SJSA1 (cell line): ENCODE measurements at places on chromosomes 5 and 9.

DNA sequence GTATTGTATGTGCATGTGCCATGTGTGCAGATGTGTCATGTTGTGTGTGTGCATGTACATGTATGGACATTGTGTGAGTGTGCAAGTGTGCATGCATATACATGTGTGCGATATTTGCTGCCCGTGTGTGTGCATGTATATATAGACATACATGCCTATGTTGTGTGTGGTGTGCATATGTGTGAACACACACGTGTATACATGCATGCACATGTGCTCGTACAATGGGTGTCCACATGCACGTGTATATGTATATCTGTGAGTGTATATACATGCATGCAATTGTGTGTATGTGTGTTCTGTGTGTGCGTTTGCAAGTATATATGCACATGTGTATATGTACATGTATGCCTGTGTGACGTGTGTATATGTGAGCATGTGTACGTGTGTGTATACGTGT lies 3.0 kb upstream of the SLC6A18 start:
- DNase-seq: no peak
- peaks cover 76% of the 10 kb centered on the region for H3K27me3 ChIP-seq
- no peak overlapping the region for H3K27ac ChIP-seq
- no peak overlapping the region for H3K4me3 ChIP-seq
- H3K36me3 ChIP-seq: no peaks in the 10 kb centered on the region
- 0 out of 2 replicates have a peak, but pooled peaks cover 4% of the 10 kb centered on the region for H3K4me1 ChIP-seq

DNA sequence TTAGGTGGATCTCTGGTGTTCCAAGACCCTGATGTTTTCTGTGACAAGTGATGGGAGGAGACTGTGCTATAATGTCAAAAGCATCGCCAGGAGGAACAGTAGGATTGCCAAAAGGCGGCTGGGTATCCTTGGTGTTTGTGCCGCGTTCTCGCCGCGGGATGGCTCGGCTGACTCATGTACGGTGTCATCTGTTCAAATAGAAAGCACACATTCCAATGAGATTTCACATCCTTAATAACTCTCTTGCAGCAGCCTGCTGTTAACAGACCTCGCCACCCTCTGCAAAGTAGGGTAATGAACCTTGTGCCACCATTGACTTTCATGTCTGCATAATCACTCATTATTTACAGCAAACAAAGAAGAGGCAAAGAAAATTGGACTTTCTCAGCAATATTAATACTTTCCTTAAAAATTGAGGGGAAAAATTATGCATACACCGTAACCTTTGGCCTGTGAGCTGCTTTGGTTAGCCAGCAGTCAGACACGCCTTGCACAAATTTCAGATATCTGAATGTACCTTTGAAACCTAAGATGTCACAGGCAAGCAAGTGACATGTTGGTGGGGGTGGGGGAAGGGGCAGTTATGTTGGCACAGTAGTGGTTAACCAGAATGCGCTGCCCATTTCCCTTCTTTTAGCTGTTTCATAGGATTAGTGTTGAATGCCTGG lies 289.4 kb downstream of the EFNA5 start:
- peak overlapping the region; percentile 51 for H3K27ac ChIP-seq
- no peaks in the 10 kb centered on the region for H3K27me3 ChIP-seq
- no peak overlapping the region for H3K4me3 ChIP-seq
- no peaks in the 10 kb centered on the region for H3K36me3 ChIP-seq
- H3K4me1 ChIP-seq: peaks cover 54% of the 10 kb centered on the region

DNA sequence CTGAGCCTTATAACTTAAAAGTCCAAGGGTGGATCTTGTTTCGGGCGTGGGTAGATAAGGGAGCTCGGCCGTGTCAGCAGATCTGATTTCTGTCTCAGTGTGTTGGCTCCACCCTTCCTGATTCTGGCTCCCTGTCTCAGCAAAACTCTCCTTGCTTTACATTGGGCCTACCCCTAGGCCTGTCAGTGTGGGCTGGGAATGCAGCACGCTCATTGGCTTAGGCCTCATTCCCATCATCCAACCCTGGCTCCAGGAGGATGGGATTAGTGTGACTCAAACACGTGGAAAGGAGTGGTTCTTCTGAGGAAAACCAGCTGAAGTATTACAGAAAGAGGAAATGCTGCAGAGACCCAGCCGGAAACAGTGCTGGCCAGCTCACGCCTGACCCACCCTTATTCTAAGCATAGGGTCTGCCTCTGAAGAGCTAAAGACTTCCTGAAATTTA lies 59.9 kb downstream of the ZFAND5 start:
- no peaks in the 10 kb centered on the region for H3K4me1 ChIP-seq
- DNase-seq: no peak
- no peaks in the 10 kb centered on the region for H3K36me3 ChIP-seq
- no peak overlapping the region for H3K4me3 ChIP-seq

DNA sequence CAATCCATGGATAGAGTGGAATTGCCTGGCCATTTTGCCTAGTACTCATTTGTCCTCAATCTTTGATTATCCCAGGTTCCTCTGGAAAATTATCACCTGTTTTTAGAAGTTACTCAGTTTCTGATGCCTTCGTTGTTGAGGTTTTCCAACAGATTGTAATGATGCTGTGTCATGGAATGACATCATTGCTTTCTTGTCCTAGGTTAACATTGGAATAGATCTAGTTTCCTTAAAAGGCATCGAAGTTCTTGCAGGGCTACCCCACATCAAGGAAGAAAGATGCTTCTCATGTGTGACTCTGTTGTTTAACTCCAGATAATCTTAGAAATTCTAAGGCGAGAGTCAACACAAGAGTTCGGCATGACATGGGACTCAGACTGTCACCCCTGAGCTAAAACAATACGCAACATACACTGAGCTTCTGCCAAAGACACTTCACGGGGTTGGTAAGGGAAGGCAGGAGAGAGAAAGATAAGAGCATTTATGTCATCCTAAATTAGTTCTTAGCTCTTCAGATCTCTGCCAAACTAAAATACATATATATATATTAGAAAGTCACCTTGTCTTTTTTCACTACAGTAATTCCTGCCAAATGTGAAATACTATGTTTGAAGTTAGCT lies 293.2 kb upstream of the WWC1 start:
- peak overlapping the region; percentile 22 for H3K27ac ChIP-seq

GRCh38 chr9:69044240-69045219 lies 9.0 kb downstream of the FXN start:
- DNase-seq: no peak
- no peaks in the 10 kb centered on the region for H3K4me1 ChIP-seq
- no peak overlapping the region for H3K4me3 ChIP-seq
- H3K36me3 ChIP-seq: peaks cover 5% of the 10 kb centered on the region; the same call in 1 of the 2 replicates
- no peaks in the 10 kb centered on the region for H3K27me3 ChIP-seq
- H3K27ac ChIP-seq: no peak overlapping the region

GRCh38 chr5:131413605-131414559 lies 150.0 kb downstream of the CDC42SE2 start:
- H3K4me1 ChIP-seq: no peaks in the 10 kb centered on the region
- H3K27ac ChIP-seq: no peak overlapping the region
- no peak for DNase-seq
- no peaks in the 10 kb centered on the region for H3K27me3 ChIP-seq
- H3K4me3 ChIP-seq: no peak overlapping the region

GRCh38 chr9:119677811-119678505 lies 308.7 kb upstream of the BRINP1 start:
- H3K4me1 ChIP-seq: no peaks in the 10 kb centered on the region
- H3K27ac ChIP-seq: no peak overlapping the region
- no peak for DNase-seq
- no peak overlapping the region for H3K4me3 ChIP-seq

- no peaks in the 10 kb centered on the region for H3K36me3 ChIP-seq
- no peak for DNase-seq
- H3K27ac ChIP-seq: no peak overlapping the region
- no peaks in the 10 kb centered on the region for H3K4me1 ChIP-seq
- H3K4me3 ChIP-seq: no peak overlapping the region
Measured at GRCh38 chr5:93219641-93220145, 361.3 kb downstream of the NR2F1-AS1 start.

- DNase-seq: no peak
- no peaks in the 10 kb centered on the region for H3K27me3 ChIP-seq
- no peaks in the 10 kb centered on the region for H3K4me1 ChIP-seq
- H3K27ac ChIP-seq: no peak overlapping the region
Measured at GRCh38 chr9:131942146-131942720, 137.4 kb downstream of the MED27 start.

DNA sequence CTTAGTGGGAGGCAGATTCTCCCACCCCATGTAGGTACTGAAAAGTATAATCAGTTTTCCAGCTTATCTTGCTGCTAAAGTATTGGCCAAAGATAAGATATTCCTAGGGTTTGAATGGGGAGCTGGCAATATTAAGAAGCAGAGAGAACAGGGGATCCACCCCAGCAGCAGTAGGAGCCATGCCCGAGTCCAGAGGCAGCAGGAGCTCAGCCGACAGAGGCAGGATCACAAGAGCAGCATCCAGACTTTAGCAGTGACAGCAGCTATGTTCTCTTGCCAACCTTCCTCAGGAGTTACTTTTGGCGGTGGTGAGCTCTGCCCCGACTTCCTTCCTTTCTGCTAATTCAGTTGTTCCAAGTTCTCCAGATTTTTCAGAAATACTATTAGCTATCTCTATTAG lies 224.5 kb downstream of the GADD45G start:
- no peak overlapping the region for H3K27ac ChIP-seq
- H3K4me1 ChIP-seq: no peaks in the 10 kb centered on the region
- H3K4me3 ChIP-seq: no peak overlapping the region

GRCh38 chr5:159175547-159175946 lies 33.8 kb downstream of the RNF145 start:
- H3K36me3 ChIP-seq: peaks cover 71% of the 10 kb centered on the region
- H3K4me1 ChIP-seq: peaks cover 33% of the 10 kb centered on the region
- no peak for DNase-seq

- H3K4me3 ChIP-seq: peak overlapping the region; percentile 94
- H3K27ac ChIP-seq: peak overlapping the region; percentile 48; the same call in 1 of the 2 replicates
- peaks cover 12% of the 10 kb centered on the region for H3K36me3 ChIP-seq
- peak; percentile 46 for DNase-seq
Measured at GRCh38 chr5:68216245-68217046, 890 bp downstream of the PIK3R1 start.

DNA sequence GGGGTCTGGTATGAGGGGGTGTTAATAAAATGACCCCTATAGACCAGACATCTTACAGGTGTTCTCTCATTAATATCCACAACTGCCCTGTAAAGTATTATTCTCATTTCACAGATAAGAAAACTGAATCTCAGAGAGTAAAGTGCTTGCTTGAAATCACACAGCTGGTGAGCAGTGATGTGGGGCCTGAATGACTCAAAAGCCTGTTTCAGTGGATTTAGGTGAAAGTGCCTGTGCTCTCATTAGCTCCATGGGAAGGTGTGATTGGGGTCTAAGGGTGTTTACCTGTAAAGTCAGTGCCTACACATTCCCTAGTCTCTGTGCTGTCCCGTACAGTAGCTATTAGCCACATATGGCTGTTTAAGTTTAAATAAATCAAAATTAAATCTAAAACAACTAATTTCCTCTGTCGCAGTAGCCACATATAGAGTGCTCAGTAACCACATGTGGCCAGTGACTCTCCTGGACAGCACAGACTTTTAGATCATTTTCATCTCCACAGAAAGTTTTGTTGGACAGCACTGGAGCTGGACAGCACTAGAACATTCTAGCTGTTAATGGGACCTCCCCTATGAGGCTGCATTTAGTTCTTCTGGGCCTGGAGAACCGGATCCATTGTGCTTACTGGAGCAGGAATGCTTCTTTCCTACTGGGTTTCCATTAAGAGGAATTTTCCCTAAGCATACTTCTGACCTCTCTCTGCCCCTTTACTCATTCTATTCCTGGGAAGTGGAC lies 52.5 kb upstream of the SEMA6A start:
- no peak overlapping the region for H3K4me3 ChIP-seq
- no peak overlapping the region for H3K27ac ChIP-seq
- no peaks in the 10 kb centered on the region for H3K27me3 ChIP-seq
- H3K36me3 ChIP-seq: no peaks in the 10 kb centered on the region
- no peak for DNase-seq
- peaks cover 36% of the 10 kb centered on the region for H3K4me1 ChIP-seq

DNA sequence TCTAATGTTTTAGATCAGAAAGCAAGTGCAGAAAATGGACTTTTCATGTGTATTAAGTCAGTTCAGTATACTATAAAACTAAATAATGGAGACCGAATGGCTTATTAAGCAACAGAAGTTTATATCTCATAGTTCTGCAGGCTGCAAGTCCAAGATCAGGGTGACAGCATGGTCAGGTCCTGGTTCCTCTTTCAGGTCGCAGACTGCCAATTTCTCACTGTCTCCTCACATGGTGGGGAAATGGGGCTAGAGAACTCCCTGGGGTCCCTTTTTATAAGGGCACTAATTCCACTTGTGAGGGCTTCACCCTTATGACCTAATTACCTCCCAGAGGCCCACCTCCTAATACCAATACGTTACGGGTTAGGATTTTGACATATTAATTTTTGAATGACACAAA lies 48.7 kb downstream of the RICTOR start:
- H3K4me1 ChIP-seq: peaks cover 5% of the 10 kb centered on the region; the same call in 1 of the 2 replicates
- H3K27ac ChIP-seq: no peak overlapping the region
- H3K36me3 ChIP-seq: no peaks in the 10 kb centered on the region
- no peak for DNase-seq

DNA sequence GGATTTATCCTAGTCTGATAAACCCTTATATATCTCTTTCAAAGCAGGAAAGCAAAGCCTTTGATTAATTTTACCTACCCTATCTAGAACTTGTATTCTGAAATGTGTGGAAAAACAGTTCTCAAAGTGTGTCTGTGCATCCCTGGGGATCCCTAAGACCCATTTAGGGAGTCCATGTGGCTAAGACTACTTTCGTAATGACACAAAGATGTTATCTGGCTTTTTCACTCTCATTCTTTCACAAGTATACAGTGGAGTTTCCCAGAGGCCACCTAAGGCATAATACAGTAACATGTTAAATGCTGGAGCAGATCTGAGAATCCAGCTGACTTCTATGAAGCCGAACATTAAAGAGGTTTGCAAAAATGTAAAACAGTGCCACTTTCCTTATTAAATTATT lies 54.3 kb upstream of the TNFSF15 start:
- H3K36me3 ChIP-seq: no peaks in the 10 kb centered on the region
- no peaks in the 10 kb centered on the region for H3K4me1 ChIP-seq
- DNase-seq: no peak
- no peak overlapping the region for H3K27ac ChIP-seq

- no peaks in the 10 kb centered on the region for H3K36me3 ChIP-seq
- peaks cover 2% of the 10 kb centered on the region; the same call in 1 of the 2 replicates for H3K27me3 ChIP-seq
- H3K4me1 ChIP-seq: no peaks in the 10 kb centered on the region
- no peak overlapping the region for H3K27ac ChIP-seq
- H3K4me3 ChIP-seq: no peak overlapping the region
Measured at GRCh38 chr5:151318850-151319732, 15.5 kb upstream of the SLC36A3 start.

- 0 out of 2 replicates have a peak, but pooled peaks cover 4% of the 10 kb centered on the region for H3K4me1 ChIP-seq
- peaks cover 20% of the 10 kb centered on the region for H3K36me3 ChIP-seq
Measured at GRCh38 chr5:139190125-139190524, 8.0 kb downstream of the SIL1 start.

DNA sequence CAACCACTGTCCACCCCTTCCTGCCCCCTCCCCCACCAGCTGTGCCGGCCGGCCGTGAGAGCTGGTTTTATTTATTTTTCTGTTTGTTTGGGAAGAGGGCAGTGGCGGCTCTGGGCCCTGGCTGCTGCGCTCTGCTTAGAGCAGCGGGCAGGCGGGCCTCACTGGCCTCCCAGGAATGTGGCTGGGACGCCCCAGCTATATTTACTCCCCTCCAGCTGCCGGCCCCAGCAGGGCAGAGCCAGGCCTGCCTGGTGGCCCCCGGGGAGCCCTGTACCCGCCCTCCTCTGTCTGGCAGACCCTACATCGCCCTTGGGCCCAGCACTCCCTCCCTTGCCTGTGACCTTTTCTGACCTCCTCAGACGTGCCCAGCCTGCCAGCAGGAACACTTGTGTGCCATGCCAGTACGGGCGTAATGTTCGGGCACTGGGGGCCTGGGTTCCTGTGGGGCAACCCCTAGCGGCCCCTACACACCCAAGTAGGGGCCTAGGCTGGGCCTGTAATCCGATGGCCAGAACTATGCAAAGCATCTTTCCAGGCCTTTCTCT lies 7.7 kb downstream of the CXXC5 start:
- H3K4me1 ChIP-seq: peaks cover 98% of the 10 kb centered on the region
- H3K27me3 ChIP-seq: no peaks in the 10 kb centered on the region
- DNase-seq: peak; percentile 97
- H3K36me3 ChIP-seq: peaks cover 17% of the 10 kb centered on the region
- H3K4me3 ChIP-seq: no peak overlapping the region
